ENCODE measurements at places on chromosomes 11 and 22.

- DNase-seq: peak; percentile 92
Observed at GRCh38 chr11:66510271-66510989, at the start of gene BBS1. Gene BBS1 (plus strand): TSS chr11:66510635. CDS start chr11:66510660, 25 bp downstream.

GRCh38 chr22:17199003-17199731 lies 20.1 kb downstream of the ADA2 start:
- no peak for DNase-seq

DNA sequence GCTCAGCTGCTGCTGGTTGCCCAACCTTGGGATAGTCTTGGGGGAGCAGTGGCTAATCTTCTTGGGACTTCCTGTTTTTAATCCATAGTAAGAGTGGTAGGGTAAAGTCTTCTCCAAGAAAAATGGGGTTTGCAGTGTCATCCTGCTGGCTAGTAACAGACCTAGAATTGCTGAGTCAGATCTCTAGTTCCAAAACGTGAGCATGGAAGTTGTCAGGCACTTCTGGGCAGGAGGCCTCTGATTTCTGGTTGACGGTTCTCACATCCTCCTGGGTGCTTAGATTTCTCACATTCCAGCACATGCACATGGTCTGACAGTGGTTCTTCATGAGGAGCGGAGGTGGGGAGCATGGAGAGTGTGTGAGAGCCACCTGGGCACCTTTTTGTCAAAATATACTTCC lies 410.0 kb downstream of the OPCML start:
- no peak for DNase-seq

- no peak for DNase-seq
Observed at GRCh38 chr11:112627588-112628045, 333.6 kb upstream of the NCAM1 start.

DNA sequence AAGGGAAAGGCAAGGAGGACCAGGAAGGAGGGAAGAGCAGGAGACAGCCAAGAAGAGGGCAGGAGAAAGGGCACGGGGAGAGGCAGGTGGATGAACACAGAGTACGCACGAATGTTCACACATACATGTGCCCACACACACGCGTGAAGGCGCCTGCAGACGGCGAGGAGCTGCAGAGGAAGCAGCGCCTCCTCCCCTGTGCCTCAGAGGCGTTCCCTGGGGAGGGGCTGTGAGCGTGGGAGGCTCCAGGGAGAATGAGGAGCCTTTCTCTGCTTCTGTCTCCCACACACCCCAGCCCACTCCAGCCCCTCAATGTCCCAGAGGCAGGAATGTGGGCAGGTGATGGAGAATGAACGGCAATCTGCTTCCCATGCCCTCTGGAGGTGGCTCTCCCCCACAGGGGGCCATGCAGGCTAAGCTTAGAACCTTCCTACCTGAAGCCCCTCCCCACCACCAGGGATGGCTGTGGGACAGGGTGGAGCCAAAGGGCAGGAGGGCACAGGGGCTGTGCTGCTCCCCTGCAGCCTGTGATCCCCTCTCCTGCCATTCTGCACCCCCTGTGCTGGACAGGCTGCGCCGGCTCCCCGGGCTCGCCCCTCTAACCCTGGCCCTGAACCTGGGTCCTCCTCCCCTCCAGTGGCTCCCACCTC lies 25.3 kb downstream of the PPM1F start:
- DNase-seq: no peak

DNA sequence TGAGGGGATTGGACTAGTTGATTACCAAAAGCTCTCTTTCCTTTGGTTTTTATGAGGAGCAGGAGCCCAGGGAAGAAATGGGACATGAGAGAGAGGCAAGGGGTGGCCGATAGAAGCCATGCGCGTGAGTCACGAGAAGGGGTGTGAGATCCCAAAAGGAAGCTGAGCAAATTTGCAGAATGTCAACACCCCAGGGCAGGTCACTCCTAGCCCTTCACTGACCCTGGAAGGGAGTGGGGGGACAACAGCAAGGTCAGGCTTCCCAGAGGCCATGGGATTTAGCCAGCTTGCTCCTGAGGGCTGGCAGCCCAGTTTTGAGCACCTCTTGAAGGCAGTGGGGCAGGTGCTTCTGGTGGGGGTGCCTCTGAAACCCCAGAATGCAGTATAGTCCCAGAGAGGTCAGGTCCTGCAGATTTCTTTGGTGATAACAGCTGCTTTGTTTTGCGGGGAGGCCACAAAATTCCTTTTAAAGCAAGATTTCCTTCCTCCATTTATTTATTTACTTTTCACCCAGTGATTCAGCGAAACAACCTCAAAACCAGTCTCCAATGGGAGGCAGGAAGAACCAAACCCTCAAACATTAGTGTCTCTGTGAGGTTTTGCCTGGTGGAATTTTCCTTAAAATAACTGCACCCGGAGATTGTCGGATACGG lies 40.1 kb upstream of the TIMP3 start:
- no peak for DNase-seq

DNA sequence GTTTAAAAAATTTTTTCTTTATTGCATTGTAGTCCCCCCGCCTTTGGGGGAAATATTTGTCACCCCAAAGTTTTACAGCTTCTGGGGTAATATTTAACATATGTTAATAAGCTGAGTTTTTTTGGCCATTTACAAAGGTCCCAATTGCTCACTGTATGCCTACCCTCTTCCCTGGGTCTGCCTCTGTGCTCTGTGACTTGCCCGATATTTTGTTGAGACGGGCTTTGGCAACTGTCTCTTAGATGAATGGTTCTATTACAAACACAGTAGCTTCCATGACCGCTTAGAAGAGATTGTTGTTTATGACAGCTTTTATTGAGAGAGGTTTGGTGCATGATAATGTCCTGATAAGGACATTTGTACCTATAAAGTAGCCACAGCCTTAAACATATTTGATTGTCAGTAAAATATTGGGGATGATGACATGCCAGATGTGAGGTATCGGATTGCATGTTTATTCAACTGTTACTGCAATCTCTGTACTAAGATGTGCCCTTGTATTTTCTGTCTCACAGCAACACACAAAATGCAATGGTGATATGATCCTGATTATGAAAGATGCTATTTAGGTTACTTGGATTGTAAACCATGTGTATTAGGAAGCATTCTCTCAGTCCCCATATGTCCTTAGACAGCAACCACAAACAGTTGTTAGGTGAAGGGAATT lies 103.1 kb downstream of the TEAD1 start:
- DNase-seq: no peak

- DNase-seq: no peak
Observed at GRCh38 chr22:36292823-36293530, 40.0 kb downstream of the APOL1 start.

GRCh38 chr11:2982214-2982613 lies 9.9 kb downstream of the NAP1L4 start:
- DNase-seq: no peak

DNA sequence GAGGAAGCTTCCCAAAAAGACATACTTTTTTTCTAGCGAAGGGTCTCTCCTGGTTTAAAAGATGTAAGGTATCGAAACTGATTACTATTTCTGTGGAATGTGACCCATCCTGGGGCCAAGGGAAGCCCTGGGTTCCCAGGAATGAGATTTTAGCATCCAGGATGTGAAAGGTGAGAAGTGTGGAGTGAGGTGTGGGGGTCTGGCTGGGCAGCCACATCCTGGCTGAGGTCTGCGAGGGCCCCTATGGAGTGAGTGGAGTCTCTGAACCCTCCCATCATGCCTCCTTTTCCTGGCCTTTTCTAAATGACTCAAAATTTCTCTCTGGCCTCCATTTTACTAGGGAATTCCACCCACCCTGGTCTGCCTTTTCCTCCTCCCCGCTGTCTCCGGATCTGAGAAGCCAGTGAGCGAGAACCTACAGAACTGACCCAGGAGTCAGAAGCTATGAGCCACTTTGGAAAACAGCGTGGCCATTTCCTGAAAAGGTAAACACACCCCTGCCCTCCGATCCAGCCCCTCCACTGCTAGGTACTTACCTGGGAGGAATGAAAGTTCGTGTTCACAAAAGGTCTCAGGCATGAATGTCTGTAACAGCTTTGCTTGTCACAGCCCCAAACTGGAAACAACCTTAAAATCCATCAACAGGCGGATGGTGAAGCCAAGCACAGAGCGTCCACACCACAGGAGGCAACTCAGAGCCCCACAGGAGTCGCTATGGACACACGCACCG lies 27.7 kb upstream of the SHANK2 start:
- no peak for DNase-seq

- DNase-seq: peak; percentile 55
Observed at GRCh38 chr22:43262990-43263644, 76.2 kb upstream of the TTLL12 start.

- no peak for DNase-seq
Observed at GRCh38 chr11:76251576-76251975, 45.3 kb upstream of the WNT11 start.

DNA sequence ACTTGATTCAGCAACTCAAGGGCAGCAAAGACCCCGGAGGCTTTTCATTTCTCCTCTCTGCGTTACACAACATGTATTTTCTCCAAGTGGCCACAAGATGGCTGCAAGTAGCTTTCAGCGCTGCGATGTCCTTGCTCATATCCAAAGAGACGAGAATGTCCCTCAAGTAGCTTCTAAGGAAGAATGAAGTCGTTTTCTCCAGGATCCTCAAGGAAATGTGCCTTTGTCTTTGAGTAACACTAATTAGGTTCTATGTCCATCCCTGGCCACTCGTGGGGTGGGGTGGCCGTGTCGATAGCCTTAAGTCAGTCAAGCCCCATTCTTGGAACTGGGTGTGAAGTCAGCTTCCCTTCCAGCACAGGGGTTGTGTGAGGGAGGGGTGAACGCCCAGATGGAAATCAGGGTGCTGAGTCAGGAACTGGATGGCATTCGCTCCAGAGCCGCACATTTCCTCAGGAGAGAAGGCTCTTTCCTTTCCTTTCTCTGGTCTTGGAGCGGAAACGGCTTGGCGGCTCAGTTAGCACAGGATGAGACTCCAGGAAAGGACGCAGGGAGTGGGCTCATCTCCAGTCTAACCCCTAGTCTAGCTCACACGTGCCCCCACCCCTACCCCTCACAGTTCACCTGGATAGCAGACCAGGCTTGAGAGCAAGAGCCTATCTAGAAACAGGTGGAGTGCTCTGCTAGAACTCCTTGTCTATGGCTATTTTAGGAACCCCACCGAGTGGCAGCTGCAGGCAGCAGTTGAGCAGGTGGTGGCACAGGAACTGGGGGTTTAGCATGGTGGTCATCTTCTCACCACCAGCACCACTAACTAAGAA lies 44.3 kb downstream of the NNMT start:
- peak; percentile 35 for DNase-seq

DNA sequence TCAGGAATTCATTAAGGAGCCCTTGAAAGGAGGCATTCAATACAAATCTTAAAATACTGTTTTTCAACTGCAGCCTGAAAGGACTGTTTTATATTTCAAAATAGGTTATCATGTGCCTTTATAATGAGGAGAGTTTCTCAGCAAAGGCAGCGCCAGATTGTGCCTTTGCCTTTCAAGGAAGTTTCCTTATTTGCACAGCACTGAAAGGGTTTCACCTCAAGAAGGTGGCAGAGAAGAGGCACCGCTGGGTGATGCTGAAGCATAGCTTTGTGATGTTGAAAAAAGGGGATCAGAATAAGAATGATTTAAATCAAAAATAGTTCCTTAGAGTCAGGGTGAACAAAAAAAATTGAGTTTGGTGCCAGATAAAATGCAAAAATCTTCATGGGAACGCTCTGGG lies 601.0 kb upstream of the KIRREL3 start:
- no peak for DNase-seq

GRCh38 chr11:125304136-125304535 lies 139.6 kb downstream of the PKNOX2 start:
- no peak for DNase-seq

GRCh38 chr11:127238321-127238720 lies 237.8 kb upstream of the KIRREL3 start:
- DNase-seq: no peak

DNA sequence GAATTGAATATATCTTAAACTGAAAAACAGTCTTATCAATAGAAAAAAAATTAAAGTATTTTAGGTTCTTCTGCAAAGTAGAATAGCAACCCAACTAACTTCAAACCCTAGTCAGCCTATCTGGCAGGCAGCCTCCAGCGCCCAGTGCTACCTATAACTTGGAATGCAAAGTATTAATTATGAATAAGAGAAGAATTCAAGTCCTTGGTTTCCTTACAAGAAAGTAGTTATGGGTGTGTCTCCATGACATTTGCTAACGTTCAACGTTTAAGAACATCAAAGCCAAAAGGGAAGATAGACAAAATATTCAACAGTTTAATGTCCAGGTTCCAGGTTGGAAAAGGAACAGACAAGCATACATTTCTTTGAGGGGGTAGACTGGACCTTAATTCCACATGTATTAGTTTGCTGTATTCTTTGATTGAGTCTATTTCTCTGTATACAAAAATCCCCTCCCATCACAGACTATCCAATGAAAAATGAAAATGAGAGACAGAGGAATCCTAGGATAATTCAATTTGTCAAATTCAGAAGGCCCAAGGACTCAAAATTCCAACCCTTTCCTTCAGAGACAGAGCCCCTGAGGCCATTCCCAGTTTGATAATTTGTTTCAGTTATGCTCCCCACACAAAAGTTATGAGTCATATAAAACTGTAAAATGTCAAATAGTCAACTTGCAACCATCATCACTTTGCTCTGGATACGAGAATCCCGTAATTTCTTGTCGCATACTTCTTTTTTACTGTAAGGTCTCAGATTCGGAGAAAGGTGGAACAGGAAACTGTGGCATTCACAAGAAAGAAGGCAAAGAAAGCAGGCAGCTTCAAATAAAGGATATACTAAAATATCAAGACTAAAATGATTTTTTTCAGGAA lies 83.7 kb upstream of the CHRM4 start:
- no peak for DNase-seq

GRCh38 chr22:42949159-42949558 lies 65.8 kb downstream of the PACSIN2 start:
- DNase-seq: no peak

- no peak for DNase-seq
Observed at GRCh38 chr11:115480611-115481010, 23.6 kb downstream of the CADM1 start.

GRCh38 chr22:46083383-46084350 lies 66.7 kb upstream of the PPARA start:
- DNase-seq: no peak

GRCh38 chr11:46493791-46494190 lies 100.0 kb downstream of the AMBRA1 start:
- no peak for DNase-seq

GRCh38 chr22:23777776-23778576 lies 5.3 kb downstream of the MMP11 start:
- no peak for DNase-seq

- DNase-seq: peak; percentile 32
Observed at GRCh38 chr11:76626921-76627401, 43.6 kb downstream of the LRRC32 start.

- DNase-seq: no peak
Observed at GRCh38 chr11:1932105-1932480, 12.6 kb downstream of the TNNT3 start.

- no peak for DNase-seq
Observed at GRCh38 chr22:25492841-25493734, 71.4 kb upstream of the GRK3 start.
